ENCODE measurements at places on chromosomes 12 and 14.

DNA sequence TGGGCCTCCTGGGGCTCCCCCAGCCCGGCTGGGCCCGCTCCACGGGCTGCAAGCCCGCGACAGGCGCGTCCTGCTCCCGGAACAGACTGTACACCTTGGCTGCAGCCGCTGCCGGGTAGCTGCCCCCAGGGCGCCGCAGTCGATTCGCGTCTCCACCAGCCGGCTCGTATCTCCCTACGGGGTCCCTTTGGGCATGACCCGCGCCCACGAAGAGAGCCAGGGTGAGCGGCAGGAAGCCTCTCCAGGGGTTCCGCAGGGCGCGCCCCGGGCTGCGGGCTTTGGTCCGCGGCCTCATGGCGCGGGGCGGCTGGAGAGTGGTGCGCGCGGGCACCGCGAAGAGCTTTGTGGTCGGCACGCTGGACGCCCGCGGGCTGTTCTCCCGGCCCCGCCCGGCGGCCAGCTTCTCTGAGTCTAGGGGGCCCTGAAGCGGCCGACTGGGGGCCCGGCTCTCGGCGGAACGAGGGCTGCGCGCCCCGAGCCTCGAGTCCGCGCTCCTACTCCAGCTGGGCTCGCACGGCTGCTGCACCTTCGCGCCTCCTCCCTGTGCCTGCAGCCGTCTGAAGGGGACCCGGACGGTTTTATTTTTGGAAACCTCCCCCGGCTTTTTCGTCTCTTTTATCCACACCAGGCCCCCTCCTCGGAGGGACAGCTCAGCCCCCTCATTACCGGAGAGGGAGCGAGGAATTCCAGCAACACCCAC lies at the start of gene LTBP2:
Gene LTBP2, minus strand, starts transcription at position 588 of the 700 bp plus-strand sequence. Its CDS starts 293 bp downstream, at position 295.
- DNase-seq, result no peak

DNA sequence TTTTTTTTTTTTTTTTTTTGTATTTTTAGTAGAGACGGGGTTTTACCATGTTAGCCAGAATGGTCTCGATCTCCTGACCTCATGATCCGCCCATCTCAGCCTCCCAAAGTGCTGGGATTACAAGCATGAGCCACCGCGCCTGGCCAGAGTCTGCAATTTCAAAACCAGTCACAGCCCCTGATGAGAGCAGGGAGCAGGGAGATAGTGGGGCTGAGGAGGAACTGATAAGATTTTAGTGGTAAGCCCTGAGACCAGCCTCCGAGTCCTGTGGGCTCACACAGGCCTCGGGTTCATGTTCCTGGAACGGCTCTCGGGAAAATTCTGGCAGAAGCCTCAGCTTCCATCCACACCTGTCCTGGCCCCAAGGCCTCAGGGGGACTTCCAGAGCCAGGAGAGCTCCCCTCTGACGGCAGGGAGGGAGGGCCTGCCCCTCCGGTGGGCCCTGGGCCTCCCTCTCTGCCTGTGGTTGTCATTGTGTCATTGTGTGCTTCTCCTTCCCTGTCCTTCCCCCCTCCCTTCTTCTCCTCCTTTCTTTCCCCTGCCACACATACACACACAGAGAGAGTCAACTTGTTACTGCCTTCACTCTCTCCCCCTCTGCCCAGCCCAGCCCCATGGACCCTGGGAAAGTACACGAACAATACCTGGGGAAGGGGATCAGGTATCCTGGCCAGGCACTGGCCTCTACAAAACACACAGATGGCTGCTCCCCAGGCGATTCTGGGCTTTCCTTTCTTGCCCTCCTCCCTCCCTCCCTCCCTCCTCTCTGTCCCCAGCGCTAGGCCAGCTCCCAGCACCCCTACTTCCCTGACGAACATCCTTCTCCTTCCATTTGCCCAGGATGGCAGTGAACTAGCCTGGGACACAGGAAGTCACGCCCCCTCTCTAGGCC lies 294.1 kb downstream of the DPF3 start:
- no peak for DNase-seq

GRCh38 chr12:109927622-109928021 lies 27.5 kb downstream of the TCHP start:
- no peak for DNase-seq

- DNase-seq, result peak; percentile 20
Observed at GRCh38 chr12:128823216-128823915, 392 bp downstream of the SLC15A4 start.

Data from activated CD8-positive, alpha-beta memory T cell treated with anti-CD3 and anti-CD28 coated beads for 48 hours (primary cell).